Activated naive CD8-positive, alpha-beta T cell treated with anti-CD3 and anti-CD28 coated beads, Interleukin-2, amount 10 ng/mL, durations not matched to agents 7 days and 5 days (primary cell): ENCODE measurements at places on chromosomes 2 and 18.

DNA sequence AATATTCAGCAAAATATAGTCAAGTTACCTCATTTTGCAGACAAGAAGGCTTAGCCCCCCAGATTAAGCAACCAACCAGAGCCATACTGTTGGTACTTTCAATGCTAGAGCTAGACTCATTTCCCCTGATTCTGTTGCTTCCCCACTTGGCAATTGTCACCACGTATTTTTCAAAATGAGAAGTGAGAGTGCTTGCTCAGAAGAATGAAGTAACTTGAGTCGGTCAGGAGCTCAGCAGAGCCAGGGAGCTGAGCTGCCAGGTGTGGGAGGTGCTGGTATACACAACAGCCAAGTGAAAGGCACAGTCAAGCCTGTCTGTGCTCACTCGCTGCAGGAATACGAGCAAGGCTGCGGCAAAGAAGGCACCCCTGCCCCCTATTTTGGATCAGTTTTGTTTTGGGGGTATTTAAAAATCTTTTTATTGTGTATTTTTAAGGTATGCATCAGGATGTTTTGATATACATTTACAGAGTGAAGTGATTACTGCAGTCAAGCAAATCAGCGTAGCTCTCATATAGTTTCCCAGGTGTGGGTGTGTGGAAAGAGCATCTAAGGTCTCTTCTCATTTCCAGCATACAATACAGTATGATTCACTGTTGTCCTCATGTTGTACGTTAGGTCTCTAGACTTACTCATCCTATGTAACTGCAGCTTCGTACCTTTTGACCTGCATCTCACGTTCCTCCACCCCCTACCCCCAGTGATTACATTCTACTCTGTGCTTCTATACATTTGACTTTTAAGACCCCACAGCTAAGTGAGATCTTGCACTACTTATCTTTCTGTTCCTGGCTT, 62.4 kb downstream of the MRPS9 start:
- DNase-seq: no peak

DNA sequence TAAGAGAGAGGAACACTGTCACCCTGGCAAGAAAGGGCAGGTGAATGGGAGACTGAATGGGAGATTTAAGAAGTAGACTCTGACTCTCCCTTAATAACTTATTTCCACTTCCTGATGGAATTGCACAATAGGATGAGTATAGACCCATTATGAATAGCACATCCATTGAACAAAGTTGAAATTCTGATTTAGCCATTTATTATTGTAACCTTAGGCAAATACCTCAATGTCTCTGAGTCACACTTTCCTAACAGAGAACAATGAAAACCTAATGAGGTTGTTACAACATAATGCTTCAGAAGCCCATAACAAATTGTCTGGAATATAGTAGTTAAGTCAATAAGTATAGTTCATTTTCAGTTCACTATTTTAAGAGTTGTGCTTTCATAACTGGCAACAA, 78.9 kb downstream of the NRXN1 start:
- no peak for DNase-seq

DNA sequence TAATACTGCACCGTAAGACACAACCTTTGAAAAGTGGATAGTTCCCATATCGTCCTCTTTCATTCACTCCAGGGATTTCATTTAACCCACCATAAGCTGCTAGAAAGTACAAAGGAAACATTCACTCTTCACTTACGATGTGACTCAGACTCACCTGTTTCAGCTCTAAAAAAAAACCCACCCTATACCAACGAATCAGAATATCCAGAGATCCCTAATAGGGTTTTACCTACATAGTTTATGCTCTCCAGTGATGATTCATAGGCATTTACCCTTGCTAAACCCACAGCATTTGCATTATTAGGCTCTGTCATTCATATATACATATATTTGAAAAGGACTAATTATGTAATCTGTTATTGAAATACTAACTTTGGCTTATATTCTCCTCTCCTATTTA, 60.2 kb downstream of the PRPF40A start:
- no peak for DNase-seq

- no peak for DNase-seq
These were observed 151.9 kb downstream of the CERS6 start for GRCh38 chr2:168607992-168608391.

DNA sequence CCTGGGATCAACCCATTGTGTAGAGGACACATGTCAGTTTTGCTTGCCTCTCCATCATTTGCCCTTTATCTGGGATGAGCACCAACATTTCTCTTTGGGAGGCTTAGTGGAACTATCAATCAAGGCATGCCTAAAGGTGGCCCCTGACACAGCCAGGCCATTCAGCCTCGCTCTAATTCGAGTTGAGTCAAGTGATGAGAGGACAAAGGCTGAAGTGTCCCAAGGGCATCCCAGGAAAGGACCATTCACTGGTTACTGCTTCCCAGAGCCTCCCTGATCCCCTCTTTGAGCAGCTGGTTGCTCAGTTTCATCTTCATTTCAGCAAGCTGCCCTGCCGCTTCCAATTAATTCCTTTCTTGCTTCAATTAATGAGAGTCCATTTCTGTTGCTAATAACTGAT, 63.5 kb downstream of the DNER start:
- DNase-seq: no peak

GRCh38 chr2:94997981-94998930, 27.3 kb upstream of the MAL start:
- DNase-seq: peak; percentile 46

DNA sequence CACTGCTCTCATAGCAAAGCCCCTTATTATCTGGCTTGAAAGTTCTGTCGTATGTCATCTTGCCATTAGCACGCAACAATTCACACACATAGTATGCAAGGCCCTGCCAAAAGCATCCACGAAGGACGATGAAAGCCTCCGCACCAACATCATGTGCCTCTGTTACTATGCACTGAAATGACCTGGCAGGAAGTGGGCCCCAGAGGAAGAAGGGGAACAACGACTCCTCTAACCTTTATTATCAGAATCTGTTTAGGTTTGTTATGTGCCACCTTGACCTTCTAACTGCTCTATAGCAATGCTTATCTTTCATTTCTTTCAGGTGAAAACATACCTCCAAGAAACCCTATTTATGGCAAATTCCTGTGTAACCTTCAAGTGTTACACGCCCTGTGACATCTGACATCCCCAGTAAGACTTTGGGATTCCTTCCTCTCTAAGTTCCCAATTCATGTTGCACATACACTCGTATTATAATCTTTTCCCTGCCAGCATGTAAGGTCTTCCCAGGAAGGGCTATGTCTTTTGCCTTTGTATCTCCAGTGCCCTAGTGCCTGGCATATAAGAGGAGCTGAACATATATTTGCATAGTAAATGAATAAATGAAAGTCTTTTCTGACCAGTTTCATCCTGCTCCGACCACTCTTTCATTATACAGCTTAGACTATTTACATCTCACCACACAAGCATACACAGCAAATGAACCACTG, 7.0 kb upstream of the NDUFV2 start:
- no peak for DNase-seq

GRCh38 chr18:4441098-4441497, 14.0 kb downstream of the DLGAP1 start:
- DNase-seq: no peak

DNA sequence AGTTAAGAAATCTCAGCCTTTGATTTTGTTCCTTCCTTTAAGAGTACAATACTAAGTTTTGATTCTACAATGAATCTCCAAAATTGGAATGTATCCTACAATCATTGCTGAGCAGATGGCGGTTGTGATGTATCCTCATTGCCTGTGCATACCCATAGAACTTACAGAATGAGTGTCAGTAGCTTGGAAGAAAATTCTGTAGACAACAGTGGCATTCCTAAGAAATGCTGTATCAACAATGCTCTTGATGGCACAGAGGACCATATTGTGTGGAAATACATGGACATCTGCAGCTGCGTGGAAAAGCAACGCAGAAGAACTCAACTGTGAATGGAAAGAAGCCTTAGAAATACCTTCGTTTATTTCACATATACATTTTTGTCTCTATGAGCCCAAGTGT, 30.2 kb downstream of the GAREM1 start:
- no peak for DNase-seq

GRCh38 chr2:84799772-84800171, 81.1 kb downstream of the TRABD2A start:
- DNase-seq: no peak

DNA sequence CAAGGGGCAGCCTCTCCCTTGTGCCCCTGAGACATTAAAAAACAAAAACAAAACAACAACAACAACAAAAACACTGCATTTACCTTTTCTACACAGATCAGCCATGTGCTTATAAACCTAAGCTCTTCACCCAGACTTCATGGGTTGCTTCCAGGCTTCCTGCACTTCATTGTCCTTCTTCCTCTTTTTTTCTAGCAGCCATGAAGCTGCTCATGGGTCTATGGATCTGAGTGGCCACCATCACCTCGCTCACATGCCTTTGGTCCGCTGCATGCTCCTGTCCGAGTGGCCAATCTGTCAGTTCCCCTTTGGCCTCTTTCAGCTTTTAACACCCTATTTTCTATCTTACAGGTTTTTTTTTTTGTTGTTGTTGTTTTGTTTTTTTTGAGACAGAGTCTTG, 9.0 kb upstream of the TET3 start:
- no peak for DNase-seq

- no peak for DNase-seq
These were observed 125.3 kb downstream of the TMEM131 start for GRCh38 chr2:97870396-97870843.

DNA sequence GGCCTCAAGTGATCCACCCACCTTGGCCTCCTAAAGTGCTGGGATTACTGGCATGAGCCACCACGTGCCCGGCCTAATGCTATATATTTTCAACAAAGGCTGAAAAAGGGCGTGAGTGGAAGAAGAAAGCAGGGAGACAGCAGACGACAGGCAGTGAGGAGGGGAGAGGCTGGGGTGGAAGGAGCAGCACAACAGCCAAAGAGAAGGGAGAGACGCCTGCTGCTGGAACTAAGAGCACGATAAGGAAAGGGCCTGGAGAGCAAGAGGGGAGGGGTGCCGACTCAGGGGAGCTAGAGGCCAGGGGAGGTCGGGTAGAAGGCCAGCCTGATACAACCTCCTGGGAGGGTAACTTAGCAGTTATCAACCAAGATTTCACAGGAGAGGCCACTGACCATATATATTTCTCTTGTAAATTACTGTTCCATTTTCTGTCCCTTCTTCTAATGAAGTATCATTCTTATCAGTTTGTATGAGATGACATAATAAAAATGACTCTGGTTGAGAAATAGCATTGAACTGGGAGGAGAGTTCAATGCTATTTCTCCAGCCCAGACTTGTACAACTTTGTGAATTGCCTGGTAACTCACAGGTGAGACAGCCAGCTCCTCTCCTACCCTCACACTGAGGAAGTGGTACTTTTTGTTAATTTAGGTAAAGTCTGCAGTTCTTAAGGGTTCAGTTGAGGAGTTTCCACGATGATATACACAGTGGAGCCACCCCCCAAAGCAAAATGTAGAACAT, 5.8 kb upstream of the RNU4ATAC start:
- DNase-seq: no peak
